ENCODE measurements at places on chromosomes 6 and 20. TPM values are rescaled to one million over a fixed set of nuclear protein-coding genes. Genes with fewer than 3 reads are reported as not detected.
A peak's percentile ranks its signal among the peaks of the same experiment; 100 is the strongest.

DNA sequence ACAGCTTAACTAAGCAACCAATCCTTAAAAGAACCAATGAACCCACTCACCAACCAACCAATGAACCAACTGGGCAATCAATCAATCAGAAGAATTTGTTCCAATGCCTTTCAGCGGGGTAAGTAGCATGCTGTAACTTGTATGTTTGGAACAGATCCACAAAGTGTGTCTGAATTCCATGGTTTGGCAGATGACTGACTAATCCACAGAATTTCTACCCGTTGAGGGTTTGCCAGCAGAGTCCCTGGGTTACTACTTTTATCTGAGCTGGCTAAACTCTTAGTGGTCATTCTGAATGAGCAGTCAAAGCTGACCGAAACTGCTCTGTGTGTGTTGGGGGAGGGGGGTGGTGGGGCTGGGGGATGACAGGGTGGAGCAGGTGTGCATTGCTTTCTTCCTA lies 125.0 kb upstream of the JAG1 start:
- no peak overlapping the region for H3K4me3 ChIP-seq
- H3K27me3 ChIP-seq, result peaks cover 12% of the 10 kb centered on the region
- H3K4me1 ChIP-seq, result no peaks in the 10 kb centered on the region
- ATAC-seq, result no peak
- H3K27ac ChIP-seq, result no peak overlapping the region

The WFDC13 gene
- not detected for total RNA-seq

- H3K27me3 ChIP-seq, result peaks cover 32% of the 10 kb centered on the region
- H3K27ac ChIP-seq, result no peak overlapping the region
- H3K36me3 ChIP-seq, result no peaks in the 10 kb centered on the region
- H3K4me1 ChIP-seq, result no peaks in the 10 kb centered on the region
- H3K4me3 ChIP-seq, result no peak overlapping the region
- no peak for ATAC-seq
Observed at GRCh38 chr20:46739431-46740213, 30.2 kb downstream of the SLC2A10 start.

DNA sequence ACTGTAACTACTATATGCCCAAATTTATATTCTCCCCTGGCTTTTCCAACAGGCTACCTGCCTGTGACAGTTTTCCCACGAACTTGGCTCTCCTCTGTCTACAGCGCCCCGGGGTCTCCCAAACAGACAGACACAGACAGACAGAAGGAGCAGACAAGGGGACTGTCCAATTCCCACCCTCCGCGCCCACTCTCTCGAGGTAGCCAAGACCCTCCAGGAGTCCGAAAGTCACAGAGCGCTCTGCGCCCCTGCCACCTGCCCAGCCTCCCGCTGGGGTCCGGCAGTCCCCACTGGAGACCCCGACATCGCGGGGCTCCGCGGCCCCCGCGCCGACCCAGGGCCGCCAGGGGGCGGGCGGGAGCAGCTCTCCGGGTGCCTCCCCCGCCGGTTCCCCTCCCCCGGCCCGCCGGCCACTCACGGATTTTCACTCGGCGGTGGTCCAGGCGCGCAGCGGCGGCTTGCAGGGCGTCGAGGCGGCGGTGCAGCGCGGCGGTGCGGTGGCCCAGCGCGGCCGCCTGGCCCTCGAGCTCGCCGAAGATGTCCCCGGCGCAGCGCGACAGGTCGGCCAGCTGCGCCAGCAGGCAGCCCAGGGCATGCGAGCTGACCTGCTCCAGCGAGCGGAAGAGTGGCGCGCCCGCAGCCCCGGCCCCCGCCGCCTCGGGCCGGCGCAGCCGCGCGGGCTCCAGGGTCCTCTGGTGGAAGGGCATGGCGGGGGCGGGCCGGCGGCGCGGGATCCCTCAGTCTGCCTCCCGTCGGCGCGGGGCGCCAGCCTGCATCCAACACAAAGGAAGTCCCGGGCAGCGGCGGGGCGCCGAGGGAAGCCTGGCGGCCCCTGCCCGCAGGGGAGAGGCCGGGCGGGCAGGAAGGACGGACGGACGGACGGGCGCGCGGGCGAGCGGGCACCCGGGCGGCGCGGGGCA lies 81.3 kb upstream of the CCDC28A start:
- H3K36me3 ChIP-seq, result no peaks in the 10 kb centered on the region
- peak; percentile 78 for ATAC-seq
- H3K4me1 ChIP-seq, result peaks cover 5% of the 10 kb centered on the region
- peak overlapping the region; percentile 81 for H3K4me3 ChIP-seq
- H3K27me3 ChIP-seq, result peaks cover 14% of the 10 kb centered on the region

DNA sequence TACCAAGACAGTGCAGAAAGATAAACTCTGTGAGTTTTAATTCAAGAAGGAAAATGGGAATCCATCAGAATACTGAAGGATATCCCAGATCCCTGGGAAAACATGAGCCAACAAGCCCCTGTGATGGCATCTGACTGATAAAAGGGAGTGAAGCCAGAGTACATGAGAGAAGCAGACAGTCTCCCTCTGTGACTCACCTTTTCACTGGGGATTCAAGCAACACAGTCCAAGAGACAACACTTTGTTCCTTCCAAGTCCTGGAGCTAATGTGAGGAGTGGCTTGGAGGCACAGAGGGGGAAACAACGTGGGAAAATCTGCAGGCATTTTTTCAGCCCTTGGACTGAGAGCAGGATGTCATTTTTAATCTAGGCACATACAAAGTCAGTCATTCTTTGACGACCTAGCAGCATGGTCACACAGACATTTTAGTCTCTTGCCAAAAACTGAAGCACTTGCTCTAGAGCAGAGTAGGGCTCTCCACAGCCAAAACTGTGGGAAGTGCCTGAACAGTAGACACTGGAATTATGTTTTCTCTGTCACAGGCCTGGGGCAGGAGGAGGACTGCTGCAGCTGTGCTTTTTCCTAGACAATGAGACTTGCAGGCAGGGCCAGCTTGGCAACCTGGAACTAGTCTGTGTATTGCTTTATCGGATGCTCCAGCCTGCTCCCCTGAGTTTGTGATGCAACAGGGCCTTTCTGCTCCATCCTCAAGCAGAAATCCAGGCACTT lies 465.0 kb upstream of the GJE1 start:
- H3K4me1 ChIP-seq, result no peaks in the 10 kb centered on the region
- H3K27me3 ChIP-seq, result peaks cover 23% of the 10 kb centered on the region
- H3K36me3 ChIP-seq, result no peaks in the 10 kb centered on the region
- no peak overlapping the region for H3K4me3 ChIP-seq

The ADGRF1 gene
- not detected for total RNA-seq

- no peaks in the 10 kb centered on the region for H3K36me3 ChIP-seq
- no peak for ATAC-seq
- no peaks in the 10 kb centered on the region for H3K4me1 ChIP-seq
- no peak overlapping the region for H3K27ac ChIP-seq
- H3K4me3 ChIP-seq, result no peak overlapping the region
- peaks cover 5% of the 10 kb centered on the region for H3K27me3 ChIP-seq
Observed at GRCh38 chr6:168708526-168708925, 267.5 kb downstream of the SMOC2 start.

GRCh38 chr20:32343439-32343838 lies 14.7 kb upstream of the ASXL1 start:
- no peak overlapping the region for H3K27ac ChIP-seq
- H3K27me3 ChIP-seq, result no peaks in the 10 kb centered on the region

GRCh38 chr6:24122139-24122538 lies 3.9 kb upstream of the NRSN1 start:
- H3K4me3 ChIP-seq, result no peak overlapping the region
- no peaks in the 10 kb centered on the region for H3K36me3 ChIP-seq
- H3K4me1 ChIP-seq, result peaks cover 3% of the 10 kb centered on the region
- H3K27ac ChIP-seq, result no peak overlapping the region

GRCh38 chr6:42898891-42899361 lies 16.9 kb upstream of the PTCRA start:
- H3K27ac ChIP-seq, result no peak overlapping the region
- no peak overlapping the region for H3K4me3 ChIP-seq
- H3K27me3 ChIP-seq, result no peaks in the 10 kb centered on the region
- ATAC-seq, result no peak

GRCh38 chr6:113631666-113632065 lies 225.5 kb upstream of the MARCKS start:
- H3K27ac ChIP-seq, result peak overlapping the region; percentile 82
- H3K36me3 ChIP-seq, result no peaks in the 10 kb centered on the region
- no peak for ATAC-seq
- peaks cover 40% of the 10 kb centered on the region for H3K4me1 ChIP-seq

GRCh38 chr6:169811072-169811471 lies 59.6 kb downstream of the ERMARD start:
- H3K36me3 ChIP-seq, result no peaks in the 10 kb centered on the region
- H3K27ac ChIP-seq, result no peak overlapping the region
- peaks cover 13% of the 10 kb centered on the region for H3K27me3 ChIP-seq
- H3K4me1 ChIP-seq, result peaks cover 13% of the 10 kb centered on the region
- no peak for ATAC-seq

GRCh38 chr20:57790176-57790575 lies 80.4 kb upstream of the PMEPA1 start:
- H3K27ac ChIP-seq, result no peak overlapping the region
- no peak for ATAC-seq
- H3K36me3 ChIP-seq, result no peaks in the 10 kb centered on the region
- no peaks in the 10 kb centered on the region for H3K27me3 ChIP-seq
- no peaks in the 10 kb centered on the region for H3K4me1 ChIP-seq

- no peaks in the 10 kb centered on the region for H3K4me1 ChIP-seq
- H3K27ac ChIP-seq, result no peak overlapping the region
- H3K4me3 ChIP-seq, result no peak overlapping the region
- no peak for ATAC-seq
Observed at GRCh38 chr6:163889904-163890514, 475.5 kb downstream of the QKI start.

- no peaks in the 10 kb centered on the region for H3K27me3 ChIP-seq
- H3K36me3 ChIP-seq, result peaks cover 18% of the 10 kb centered on the region
- ATAC-seq, result no peak
- H3K27ac ChIP-seq, result no peak overlapping the region
Observed at GRCh38 chr6:100775667-100776066, 105.5 kb downstream of the ASCC3 start.

GRCh38 chr6:161476711-161477110 lies 202.8 kb upstream of the AGPAT4 start:
- H3K4me3 ChIP-seq, result no peak overlapping the region
- no peaks in the 10 kb centered on the region for H3K36me3 ChIP-seq
- no peaks in the 10 kb centered on the region for H3K27me3 ChIP-seq
- ATAC-seq, result no peak
- H3K27ac ChIP-seq, result no peak overlapping the region

DNA sequence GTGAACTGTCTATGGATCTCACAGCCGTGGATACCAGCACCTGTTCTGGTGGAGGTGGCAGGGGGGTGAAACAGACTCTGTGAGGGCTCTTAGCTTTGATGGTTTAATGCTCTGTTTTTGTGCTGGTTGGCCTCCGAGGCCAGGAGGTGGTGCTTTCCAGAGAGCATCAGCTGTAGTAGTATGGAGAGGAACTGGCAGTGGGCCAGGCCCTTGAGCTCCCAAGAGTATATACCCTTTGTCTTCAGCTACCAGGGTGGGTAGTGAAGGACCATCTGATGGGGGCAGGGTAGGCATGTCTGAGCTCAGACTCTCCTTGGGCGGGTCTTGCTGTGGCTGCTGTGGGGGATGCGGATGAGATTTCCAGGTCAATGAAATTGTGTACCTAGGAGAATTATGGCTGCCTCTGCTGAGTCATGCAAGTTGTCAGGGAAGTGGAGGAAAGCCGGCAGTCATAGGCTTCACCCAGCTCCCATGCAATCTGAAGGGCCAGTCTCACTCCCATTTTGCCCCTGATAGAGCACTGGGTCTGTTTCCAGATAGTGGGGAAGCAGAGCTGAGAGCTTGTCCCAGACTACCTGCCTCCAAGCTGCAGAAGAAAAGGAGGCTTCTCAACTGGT lies 102.7 kb upstream of the AHI1 start:
- H3K4me3 ChIP-seq, result no peak overlapping the region
- no peaks in the 10 kb centered on the region for H3K4me1 ChIP-seq
- ATAC-seq, result no peak
- peaks cover 5% of the 10 kb centered on the region for H3K27me3 ChIP-seq

DNA sequence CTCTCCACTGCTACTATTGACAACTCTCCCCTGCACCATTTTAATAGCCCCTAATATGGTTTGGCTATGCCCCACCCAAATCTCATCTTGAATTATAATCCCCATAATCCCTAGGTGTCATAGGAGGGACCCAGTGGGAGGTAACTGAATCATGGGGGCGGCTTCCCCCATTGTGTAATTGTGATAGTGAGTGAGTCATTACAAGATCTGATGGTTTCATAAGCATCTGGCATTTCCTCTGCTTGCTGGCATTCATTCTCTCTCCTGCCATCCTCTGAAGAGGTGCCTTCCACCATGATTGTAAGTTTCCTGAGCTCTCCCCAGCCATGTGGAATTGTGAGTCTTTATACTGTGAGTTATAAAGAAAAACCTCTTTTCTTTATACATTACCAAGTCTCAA lies 74.1 kb upstream of the TCF21 start:
- H3K4me3 ChIP-seq, result no peak overlapping the region
- no peaks in the 10 kb centered on the region for H3K4me1 ChIP-seq
- peaks cover 21% of the 10 kb centered on the region for H3K27me3 ChIP-seq
- peak; percentile 59 for ATAC-seq

- no peak overlapping the region for H3K27ac ChIP-seq
- H3K36me3 ChIP-seq, result peaks cover 21% of the 10 kb centered on the region
- peaks cover 9% of the 10 kb centered on the region for H3K4me1 ChIP-seq
- H3K27me3 ChIP-seq, result no peaks in the 10 kb centered on the region
- no peak for ATAC-seq
Observed at GRCh38 chr6:32163559-32164258, 686 bp upstream of the EGFL8 start.

The BANF2 gene
- not detected for total RNA-seq

GRCh38 chr6:148776321-148777308 lies 29.8 kb downstream of the UST start:
- H3K4me1 ChIP-seq, result peaks cover 27% of the 10 kb centered on the region
- H3K4me3 ChIP-seq, result peak overlapping the region; percentile 43
- no peaks in the 10 kb centered on the region for H3K27me3 ChIP-seq
- no peak for ATAC-seq
- no peak overlapping the region for H3K27ac ChIP-seq

DNA sequence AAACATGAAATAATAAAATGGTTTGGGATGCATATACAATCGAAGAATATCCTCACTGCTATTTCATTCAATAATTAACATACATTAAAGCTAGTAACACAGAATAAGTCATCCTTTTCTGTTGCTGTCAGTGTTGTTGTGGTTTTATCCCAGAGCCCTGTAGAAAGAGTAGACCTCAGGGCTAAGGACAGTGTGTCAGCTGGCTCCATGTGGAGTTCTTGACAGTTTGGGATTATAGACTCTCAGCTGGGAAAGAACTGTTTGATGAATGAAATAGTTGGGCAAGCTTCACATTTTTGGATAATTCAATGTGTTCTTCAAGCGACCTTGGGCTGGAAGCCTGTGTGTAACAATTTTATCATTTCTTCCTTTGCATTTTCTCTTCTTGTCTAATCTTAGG lies 10.1 kb downstream of the UTRN start:
- ATAC-seq, result no peak
- H3K4me1 ChIP-seq, result no peaks in the 10 kb centered on the region
- H3K27ac ChIP-seq, result no peak overlapping the region
- no peaks in the 10 kb centered on the region for H3K36me3 ChIP-seq
- no peak overlapping the region for H3K4me3 ChIP-seq

The ADGRG6 gene
- not detected for total RNA-seq

- no peak overlapping the region for H3K27ac ChIP-seq
- no peaks in the 10 kb centered on the region for H3K4me1 ChIP-seq
- no peak for ATAC-seq
- peaks cover 87% of the 10 kb centered on the region for H3K36me3 ChIP-seq
Observed at GRCh38 chr6:135481783-135482369, 15.7 kb downstream of the AHI1 start.

Measured in activated T-helper 17 cell treated with anti-CD3 and anti-CD28 coated beads, Interleukin-2, amount 50 U/mL, for 72 hours (primary cell).